Activated CD4-positive, alpha-beta T cell treated with anti-CD3 and anti-CD28 coated beads for 4 hours (primary cell): ENCODE measurements at places on chromosomes 13 and 19.

DNA sequence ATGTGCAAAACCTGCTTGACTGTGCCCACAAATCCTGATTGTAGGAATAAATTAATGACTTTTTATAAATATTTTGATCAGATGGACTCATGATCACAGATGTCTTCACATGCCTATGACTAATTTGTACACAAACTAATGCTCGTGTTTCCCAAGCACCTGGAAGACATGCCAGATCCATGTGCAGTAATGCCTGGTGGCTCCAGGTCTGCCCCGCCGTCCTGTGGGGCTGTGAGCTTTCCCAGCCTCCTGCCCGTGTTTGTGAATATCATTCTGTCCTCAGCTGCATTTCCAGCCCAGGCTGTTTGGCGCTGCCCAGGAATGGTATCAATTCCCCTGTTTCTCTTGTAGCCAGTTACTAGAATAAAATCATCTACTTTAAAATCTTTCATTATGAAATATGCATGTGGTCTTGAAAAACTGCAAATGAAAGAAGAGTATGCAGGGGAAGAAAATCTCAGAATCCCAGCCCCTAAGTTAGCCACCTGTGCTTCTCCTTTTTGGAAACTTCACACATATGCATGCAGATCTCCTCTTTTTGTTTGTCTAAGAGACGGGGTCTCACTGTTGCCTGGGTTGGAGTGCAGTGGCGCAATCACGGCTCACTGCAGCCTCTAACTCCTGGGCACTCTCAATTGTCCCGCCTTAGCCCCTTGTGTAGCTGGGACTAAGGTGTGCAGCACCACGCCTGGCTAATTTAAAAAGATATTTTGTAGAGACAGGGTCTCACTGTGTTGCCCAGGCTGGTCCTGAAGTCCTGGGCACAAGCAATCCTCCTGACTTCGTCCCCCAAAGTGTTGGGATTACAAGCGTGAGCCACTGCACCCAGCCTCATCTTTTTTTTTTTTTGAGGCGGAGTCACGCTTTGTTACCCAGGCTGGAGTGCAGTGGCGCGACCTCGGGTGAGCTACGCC lies 6.2 kb downstream of the RPL28 start:
- no peak for DNase-seq

DNA sequence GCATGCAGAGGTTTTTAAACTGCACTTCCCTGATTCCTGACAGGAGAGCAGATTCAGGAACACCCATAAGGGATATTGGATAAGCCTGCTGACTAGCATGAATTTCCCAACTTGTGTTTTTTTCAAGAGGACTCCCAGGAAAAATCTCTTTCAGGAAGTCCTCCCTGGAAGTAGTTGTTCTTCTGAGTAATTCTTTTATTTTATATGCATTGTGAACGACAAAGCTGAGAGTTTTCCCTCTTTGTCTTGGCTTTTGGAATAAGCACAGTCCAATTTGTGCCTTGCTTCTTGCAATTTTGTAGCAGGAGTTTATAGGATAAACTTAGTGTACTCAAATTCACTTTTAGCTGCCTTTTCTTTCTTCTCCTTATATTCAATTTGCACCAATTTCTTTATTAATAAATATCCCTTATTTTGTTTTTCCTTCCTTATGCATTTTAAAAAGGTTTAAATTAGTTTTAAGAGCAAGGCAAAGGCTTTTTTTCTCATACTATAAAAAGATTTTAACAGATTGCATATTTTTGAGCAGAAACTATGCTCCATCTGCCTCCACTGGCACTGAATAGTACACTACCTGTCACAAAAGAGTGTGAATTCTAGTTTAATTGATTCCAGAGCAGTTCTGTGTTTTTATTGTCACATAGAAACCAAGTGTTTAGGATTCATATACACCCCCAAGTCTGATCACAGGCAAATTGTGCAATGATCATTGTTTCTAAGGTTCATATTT lies 543.3 kb upstream of the SPRY2 start:
- DNase-seq: no peak

GRCh38 chr13:93217721-93218261 lies 8.8 kb upstream of the GPC6 start:
- DNase-seq: no peak

DNA sequence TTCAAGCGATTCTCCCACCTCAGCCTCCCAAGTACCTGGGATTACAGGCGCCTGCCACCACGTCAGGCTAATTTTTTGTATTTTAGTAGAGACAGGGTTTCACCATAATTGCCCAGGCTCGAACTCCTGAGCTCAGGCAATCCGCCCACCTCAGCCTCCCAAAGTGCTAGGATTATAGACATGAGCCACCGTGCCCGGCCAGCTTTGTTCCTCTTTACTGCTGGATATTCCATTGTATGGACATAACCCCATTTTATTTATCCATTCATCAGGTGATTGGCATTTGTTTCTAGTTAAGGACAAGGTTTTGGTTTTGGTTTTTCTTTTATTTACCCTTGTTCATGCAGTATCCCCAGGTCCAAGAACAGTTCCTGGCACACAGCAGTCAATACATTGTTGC lies 4.1 kb upstream of the RPS9 start:
- no peak for DNase-seq

- no peak for DNase-seq
Observed at GRCh38 chr19:58479303-58479702, 3.2 kb downstream of the ZNF446 start.

GRCh38 chr19:14146789-14147216 lies 10.4 kb upstream of the ASF1B start:
- no peak for DNase-seq

DNA sequence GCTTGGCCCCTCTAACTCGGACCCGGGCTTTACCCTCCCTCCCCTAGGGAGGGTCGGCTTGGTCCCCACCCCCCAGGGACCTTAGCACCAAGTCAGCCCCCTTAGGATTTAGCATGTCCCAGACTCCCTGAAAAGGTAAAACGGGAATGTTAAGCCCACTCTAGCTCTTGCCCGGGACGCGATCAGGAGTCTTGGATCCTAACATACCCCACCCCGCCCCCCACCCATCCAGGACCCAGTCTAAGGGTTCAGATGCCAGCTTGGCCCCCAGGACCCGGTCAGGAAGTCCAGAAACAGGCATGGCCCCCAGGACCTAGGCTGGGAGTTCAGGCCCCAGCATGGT lies 437 bp downstream of the EPOR start:
- DNase-seq: no peak

- DNase-seq: no peak
Observed at GRCh38 chr19:6730941-6731670, 6.3 kb downstream of the GPR108 start.

DNA sequence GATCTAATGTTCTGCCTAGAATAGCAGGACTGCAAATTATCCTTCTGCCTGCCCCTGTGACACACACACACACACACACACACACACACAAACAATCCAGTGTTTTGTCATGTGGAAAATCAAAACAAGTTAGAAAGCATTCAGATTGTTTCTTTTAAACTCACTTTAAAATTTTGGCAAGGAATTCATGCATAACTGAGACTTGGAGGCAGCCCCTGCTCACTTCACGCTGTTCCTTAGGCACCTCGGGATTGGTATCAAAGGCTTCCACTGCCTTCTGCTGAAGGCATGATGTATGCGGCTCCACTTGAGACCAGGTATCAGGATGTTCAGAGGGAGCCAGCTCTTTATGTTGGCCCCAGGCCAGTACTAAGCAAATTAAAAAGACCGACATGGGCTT lies 158.7 kb downstream of the OXGR1 start:
- DNase-seq: no peak

GRCh38 chr13:60108589-60108988 lies 55.1 kb downstream of the DIAPH3 start:
- DNase-seq: no peak

DNA sequence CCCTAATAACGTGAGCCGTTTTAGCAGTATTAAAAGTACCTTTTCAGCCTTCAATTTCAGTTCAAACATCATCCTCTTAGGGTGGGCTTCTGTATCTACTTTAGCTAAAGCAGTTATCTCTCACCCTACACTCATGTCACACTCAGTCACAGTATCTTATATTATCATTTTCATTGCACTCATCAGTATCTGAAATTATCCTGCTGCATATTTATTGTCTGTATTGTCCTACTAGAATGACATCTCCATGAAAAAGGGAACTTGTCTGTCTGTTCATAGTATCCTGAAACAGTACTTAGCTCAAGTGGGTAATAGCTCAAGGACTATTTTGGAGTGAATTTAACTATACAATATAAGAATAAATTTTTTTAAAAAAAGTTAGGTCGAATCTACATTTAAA lies 19.9 kb upstream of the RFC3 start:
- no peak for DNase-seq

DNA sequence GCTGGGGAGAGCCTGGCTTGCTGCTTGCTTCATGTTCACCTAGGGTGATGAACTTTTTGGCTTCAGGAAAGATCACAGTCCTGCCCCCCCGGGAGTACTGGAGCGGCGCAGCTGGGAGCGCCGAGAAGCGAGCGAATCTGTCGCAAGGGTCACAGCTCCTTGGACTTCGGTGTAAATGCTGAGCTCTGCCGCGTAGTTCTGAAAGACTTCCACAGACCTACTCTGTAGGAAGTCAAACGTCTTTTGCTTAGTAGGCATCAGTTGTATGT lies 2.7 kb downstream of the ING1 start:
- DNase-seq: no peak

GRCh38 chr19:23415561-23416191 lies 20.4 kb upstream of the ZNF91 start:
- no peak for DNase-seq

GRCh38 chr13:39510316-39510695 lies 92.7 kb downstream of the LHFPL6 start:
- no peak for DNase-seq

GRCh38 chr13:110431425-110432294 lies 124.6 kb downstream of the COL4A2 start:
- DNase-seq: no peak

- no peak for DNase-seq
Observed at GRCh38 chr19:6685962-6686627, 16.1 kb upstream of the TNFSF14 start.

GRCh38 chr13:99709134-99709533 lies 207.9 kb downstream of the TM9SF2 start:
- no peak for DNase-seq

- no peak for DNase-seq
Observed at GRCh38 chr13:72317346-72318109, 409.9 kb downstream of the MZT1 start.

GRCh38 chr13:42086582-42086981 lies 38.1 kb downstream of the DGKH start:
- DNase-seq: no peak

DNA sequence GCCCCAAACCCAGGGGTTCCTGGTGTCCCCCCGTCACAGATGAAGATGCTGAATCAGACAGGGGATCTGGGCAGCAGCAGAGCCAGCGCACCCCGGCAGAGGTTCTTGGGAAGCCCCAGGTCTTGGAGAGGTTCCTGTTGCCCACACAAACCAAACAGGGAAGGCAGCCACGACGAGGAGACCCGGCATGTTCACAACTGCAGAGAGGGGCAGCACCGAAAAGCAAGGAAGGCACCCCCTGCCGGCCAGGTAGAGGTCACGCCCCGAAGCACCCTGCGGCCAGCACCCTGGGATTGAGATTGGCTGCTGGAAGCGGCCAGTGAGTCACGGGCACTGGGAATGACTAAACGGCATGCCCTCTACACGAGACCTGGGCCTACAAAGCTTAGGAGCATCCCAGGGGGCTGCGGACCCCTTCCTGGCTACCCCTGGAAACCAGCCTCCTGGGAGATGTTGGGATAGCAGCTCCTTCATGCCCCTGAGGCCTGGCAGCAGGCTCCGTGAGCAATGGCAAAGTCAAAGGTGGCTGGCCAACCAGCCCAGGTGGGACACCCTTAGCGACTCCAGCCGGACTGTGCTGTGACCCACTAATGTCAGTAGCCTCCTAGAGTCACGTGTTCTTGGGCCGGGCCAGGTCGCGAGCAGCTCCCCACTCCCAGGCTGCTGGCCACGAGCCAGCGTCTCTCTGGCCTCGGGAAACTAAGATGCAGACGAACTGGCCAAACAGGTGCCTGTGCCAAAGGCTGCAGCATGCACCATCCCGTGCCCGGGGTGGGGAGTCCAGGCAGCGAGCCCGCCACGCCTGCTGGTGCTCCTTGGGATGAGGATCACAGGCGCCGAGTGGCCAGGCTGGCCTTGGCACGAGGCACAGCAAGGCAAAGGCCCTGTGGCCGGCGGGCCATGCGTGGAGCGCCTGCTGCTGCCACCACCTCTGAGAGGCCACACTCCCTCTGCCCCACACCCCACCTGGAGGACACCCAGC lies 43.2 kb downstream of the MLLT1 start:
- DNase-seq: no peak

GRCh38 chr13:29464105-29464679 lies 131.3 kb downstream of the SLC7A1 start:
- no peak for DNase-seq

GRCh38 chr19:7851623-7852500 lies 21.8 kb downstream of the EVI5L start:
- no peak for DNase-seq

- DNase-seq: peak; percentile 40
Observed at GRCh38 chr19:32224371-32225244, 120.8 kb upstream of the ZNF507 start.

GRCh38 chr13:50074843-50075242 lies 59.6 kb downstream of the KCNRG start:
- no peak for DNase-seq

DNA sequence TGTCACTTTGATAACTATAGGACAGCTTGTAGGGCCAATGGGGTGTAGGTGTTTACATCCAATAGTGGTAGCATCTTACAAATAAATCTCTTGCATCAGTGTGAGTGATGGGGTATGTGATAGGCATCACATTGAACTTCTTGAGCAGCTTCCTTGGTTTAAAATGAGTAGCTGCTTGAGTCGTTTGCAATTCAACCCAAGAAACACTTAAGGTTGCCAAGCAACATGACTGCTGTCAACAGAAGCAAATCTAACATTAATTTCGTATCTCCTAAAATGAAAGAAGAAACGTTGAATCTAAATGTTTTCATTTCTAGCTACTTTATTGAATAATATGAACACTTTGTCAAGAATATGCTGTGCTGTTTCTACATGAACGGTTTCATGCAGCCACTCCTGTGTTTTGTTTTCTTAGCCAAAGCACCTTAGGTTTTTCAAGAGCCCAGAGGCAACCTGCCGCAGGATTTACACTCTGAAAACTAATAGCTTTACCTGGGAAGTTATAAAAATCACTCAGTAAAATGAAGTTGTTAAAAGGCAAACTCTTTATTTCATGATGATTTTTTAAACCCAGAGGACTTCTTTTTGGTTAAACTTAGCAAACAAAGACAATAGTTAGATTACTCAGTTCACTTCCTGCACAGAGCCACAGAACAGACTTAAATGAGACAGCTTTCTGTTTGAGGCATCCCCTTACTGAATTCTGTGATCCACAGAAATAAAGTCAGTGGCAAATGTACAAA lies 305.2 kb downstream of the MTUS2 start:
- no peak for DNase-seq

GRCh38 chr13:97224544-97225300 lies 2.6 kb downstream of the MBNL2 start:
- no peak for DNase-seq

DNA sequence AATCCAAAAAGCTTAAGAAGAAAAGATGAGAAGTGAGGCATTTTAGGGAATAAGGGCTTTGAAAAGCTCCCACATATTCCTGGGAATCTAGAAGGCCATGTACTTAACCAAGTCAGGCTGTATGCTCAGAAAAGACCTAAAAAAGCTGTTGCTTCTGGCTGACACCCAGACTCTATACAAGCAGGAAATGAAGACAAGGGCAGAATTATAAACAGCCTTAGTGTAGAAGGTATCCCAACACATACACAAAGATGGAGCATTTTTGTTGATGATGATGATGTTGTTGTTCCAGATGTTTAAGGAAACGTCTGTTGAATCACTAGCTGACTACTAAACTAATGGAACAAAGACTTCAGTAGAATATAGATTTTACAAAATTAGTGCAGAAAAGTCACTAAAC lies 26.1 kb upstream of the N4BP2L1 start:
- no peak for DNase-seq
